Tibial nerve (tissue), 4 donors: ENCODE measurements at places on chromosomes 13 and 19.

- no peak for DNase-seq
Measured at GRCh38 chr19:30374865-30375552, 2.8 kb downstream of the ZNF536 start.

DNA sequence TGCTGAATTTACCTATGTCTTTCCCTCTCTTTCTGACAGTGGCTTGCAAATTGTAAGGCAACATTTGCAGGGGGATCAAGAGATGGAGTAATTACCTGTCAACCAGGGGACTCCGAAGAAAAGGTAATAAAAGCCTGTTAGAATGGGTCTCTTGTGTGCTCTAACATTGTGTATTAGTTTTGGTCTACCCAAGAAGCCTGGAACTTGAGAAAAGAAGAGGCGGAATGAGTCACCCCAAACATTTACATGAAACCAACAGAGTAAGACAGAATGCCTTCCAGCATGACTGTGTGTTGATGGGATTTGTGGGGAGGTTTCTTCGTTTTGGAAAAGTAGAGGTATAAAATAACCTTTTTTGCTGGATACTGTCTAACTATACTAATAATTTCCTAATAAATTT, 36.7 kb downstream of the ZAR1L start:
- no peak for DNase-seq

GRCh38 chr19:801030-801860, 4.0 kb downstream of the PTBP1 start:
- no peak for DNase-seq

- DNase-seq: no peak
Measured at GRCh38 chr19:51094696-51095279, 12.1 kb upstream of the KLK14 start.

- no peak for DNase-seq
Measured at GRCh38 chr19:49423071-49423984, at the start of gene PTH2. TSS of gene PTH2 (minus strand) at chr19:49423441. CDS start at chr19:49423339, 102 bp downstream.

DNA sequence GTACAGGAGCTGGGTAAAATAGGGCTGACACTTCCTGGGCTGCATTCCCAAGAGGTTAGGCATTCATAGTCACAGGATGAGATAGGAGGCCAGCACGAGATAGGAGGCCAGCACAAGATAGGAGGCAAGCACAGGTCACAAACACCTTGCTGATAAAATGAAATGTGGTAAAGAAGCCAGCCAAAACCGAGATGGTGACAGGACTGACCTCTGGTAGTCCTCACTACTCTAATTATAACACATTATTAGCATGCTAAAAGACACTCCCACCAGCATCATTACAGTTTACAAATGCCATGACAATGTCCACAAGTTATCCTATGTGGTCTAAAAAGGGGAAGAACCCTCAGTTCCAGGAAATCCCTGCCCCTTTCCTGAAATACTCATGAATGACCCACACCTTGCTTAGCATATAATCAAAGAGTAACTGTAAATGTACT, 20.9 kb upstream of the IGSF23 start:
- no peak for DNase-seq
